ENCODE measurements at places on chromosomes 16 and 17.

- ATAC-seq: no peak
Measured at GRCh38 chr17:38613981-38614779, 8.4 kb upstream of the SRCIN1 start.

- no peak for ATAC-seq
Measured at GRCh38 chr17:77503293-77503655, 362.5 kb downstream of the SEC14L1 start.

DNA sequence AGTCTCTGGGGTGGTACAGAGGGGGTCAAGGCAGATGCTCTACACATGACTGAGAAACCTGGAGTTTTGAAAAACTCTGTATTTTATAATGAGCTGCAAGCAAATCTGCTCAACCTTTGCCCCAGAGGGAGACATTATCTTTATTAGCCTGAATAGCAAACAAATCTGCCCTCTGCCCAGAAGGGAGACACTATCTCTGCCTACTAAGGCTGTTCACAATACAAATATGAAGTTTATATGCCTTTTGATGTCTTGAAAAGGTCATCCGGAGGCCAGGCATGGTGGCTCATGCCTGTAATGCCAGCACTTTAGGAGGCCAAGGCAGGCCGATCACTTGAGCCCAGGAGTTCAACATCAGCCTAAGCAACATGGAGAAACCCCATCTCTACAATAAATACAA is 11.0 kb upstream of the XYLT1 start:
- no peak for ATAC-seq

- no peak for ATAC-seq
Measured at GRCh38 chr16:49092704-49093103, 188.9 kb downstream of the CBLN1 start.

DNA sequence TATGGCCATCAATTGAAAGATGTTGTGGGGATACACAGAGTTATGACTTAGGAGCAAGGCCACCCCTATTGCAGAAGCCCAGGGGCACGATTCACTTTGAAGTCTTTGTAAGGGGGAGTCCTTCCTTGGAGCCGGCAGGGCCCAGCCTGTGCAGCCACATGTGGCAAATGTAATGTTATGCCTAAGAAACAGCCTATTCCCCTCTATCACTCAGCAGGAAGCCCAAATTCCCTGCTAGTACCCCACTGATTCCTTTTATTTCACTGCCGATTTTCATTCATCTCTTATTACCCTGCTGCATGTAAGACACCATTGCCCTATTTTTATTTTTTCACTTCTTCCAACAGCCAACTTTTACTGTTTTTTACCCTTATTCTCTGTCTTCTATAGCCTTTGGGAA is 233.2 kb downstream of the PMP22 start:
- ATAC-seq: no peak

DNA sequence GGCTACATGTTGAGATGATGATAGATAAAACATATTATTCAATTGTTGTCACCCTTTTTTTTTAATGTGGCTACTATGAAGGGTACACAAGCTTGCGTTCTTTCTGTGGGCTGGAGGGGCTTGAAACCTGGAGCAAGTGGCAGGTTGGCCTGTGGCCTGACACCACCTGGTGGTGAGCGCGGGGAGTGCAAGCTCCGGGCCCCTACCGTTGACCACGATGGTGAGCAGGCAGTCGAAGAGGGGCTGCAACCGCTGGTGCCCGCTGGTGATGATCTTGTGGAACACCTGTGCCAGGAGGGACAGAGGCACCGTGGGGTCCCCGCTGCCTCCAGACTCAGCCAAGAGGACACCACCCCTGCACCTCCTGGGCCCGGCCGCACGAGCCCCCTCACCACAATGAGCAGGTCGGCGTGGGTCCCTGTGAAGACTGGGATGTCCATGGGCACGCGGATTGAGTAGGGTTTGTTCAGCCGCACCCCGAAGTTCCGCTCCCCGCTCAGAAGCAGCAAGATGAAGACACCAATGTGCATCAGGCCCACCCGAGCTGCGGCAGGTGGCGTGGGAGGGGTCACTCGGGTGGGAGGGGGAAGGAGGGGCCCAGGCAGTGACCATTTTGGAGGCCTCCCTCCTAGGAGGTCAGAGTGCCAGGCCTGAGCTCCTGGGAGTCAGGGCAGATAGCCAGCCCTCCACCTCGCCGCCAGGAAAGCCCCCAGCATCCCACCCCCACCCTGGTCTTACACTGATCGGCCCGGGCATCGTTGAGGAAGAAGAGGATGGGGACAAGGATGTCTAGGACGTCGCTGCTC is 14.4 kb downstream of the HID1 start:
- ATAC-seq: peak; percentile 25

DNA sequence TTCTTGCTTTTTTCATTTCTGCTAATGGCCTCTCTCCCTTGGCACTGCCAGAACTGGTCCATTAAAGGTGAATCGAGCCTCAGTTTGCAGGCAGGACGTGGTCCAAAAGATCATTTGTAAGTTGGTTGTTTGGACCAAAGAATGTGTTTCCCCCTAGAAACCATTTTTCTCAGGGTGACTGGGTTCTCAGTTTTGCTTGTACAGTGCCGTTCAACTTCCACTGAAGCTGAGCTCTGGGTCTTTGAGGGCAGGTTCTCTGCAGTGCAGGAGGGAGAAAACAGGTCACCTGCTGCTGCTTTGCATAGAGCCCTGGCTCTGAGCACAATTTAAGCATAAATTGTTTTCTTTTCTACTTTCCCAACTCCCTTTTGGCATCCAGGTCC is 9.0 kb upstream of the AMZ2 start:
- no peak for ATAC-seq

All from motor neuron (in vitro differentiated cells).